Erythroblast (primary cell): ENCODE measurements at places on chromosomes 7 and 10.

GRCh38 chr7:29289156-29290021 is 94.8 kb downstream of the CHN2 start:
- no peak for DNase-seq

DNA sequence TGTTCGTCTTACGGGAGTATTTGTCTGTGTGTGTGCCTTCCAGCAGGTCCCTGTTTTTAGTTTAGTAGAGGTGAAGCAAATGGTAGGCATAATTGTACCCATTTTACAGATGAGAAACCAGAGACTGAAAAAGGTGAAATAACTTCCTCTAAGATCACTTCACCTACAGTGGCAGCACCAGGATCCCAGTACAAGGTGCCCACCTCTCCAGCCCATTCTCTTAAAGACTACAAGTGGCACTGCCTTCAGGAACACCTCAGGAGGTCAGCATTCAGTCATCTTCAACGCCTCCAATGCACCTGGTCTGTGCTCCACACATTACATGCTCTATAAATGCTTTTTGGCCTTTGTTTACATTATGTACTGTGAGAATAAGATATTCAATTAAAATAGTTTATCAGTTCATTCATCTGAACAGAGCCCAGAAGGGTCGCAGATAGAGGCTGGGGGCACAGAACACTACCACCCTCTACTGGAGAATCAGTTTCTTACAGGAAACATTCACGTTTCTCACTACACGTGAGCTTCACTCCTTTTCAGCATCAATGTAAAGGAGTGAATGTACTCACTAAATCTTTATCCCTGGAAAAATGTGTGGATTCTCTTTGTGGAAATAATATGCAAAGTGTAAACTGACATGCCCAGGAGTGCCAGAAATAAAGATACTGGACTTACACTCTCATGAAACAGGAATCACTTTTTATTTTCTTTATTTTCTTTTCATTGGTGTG is 45.5 kb upstream of the ABLIM1 start:
- DNase-seq: peak; percentile 5

GRCh38 chr7:157418204-157419034 is 81.6 kb downstream of the DNAJB6 start:
- DNase-seq: no peak

- DNase-seq: no peak
Observed at GRCh38 chr7:85974176-85974575, 669.5 kb upstream of the GRM3 start.

DNA sequence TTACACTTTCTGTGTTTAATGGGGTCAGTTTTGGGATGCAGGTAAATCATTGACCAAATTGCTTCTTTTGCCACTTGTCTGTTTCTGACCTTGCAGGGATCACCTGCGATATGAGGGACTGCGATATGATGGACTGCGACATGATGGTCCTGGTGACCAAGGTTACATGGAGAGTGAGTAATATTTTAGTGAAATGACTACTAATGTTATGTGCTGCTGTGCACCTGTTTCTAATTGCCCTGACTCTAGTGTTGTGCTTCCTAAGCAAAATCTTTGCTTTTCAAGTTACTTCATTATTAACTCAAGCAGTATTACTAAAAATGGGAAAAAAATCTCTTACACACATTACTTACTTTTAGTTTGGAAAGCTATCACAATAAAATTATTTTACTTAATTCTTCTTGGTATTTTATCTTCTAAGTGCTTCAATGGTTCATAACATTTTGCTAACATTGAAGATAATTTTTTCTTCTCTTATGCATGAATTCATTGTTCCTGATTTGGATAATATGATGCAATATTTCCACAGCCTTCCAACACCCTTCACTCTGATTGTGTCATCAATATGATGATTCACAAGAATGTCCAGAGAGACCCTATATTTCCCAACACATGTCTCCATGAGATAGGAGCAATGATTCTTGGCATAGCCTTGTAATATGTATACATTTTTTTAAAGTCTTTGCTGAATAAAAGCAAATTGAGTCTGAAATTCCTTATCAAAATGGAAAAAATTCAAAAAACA is 306.2 kb upstream of the AKR1E2 start:
- DNase-seq: no peak

DNA sequence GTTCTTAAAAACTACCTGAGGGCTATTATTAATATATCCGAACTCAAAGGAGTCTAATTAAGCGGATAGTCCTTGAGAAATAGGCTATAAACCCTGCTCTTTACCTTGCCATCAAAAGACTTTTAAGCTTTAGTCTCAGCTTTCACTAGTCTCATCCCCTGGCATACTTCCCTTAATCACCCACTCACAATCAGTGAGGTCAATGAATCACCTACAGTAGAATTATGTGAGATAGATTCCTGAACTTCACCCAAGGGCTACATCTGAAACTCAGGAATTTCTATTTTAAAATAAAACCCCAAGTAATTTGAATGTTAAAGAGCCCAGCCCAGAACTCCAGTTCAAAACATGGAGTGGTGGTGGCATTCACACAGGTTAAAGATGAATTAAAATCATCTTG is 108.7 kb downstream of the ETV1 start:
- no peak for DNase-seq

DNA sequence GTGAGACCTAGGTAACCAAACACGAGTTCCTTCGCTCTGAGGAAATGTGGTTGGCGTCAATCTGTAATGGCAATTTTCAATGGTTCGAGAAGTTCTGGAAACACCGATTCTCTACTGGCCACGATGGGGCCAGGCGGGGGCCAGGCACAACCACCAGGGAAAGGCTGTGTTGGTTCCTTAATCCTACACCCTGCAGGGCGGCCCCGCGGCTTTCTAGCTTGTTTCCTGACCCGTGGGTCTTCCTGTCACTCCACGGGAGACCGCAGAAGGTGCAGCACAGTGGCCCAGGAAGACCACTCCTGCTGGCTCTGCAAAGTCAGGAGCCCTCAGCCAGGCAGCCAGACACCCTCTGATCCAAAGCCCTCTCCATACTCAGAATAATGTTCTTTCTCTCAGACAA is 113.4 kb downstream of the FGFR2 start:
- no peak for DNase-seq

- peak; percentile 17 for DNase-seq
Observed at GRCh38 chr10:11145495-11145855, 127.8 kb downstream of the CELF2 start.

DNA sequence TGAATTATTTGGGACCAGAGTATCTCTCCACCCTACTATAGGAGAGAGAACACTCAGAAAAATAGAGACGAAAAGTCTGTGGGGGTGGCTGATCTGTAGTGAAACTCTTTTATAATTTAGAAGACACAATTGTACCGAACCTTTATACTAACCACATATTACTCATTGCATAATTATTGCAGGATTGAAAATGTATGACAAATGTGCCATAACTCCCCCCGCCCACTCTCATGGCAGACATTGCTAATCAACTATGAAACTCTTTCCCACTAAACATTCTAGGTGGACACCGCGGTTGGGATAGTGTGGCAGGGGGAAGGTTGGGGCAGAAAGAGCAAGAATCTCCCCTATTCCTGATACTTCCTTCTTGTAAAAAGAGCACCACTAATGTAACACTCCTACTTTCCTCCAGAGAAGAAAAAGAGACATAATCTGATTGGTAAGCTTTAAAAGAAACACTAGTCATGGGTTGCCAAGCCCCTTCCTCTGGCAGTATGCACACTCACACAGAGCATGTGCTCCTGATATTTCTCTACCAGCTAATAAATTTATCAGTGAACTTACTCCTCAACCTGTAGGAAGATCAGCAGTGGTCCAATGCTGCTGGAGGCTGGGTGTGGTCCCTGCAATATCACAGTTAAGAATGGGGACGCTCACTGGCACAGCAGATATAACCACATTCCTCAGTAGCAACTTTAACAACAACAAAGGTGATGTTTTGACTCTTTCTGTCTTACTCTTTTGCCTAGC is 18.7 kb upstream of the ARID5B start:
- peak; percentile 58 for DNase-seq

DNA sequence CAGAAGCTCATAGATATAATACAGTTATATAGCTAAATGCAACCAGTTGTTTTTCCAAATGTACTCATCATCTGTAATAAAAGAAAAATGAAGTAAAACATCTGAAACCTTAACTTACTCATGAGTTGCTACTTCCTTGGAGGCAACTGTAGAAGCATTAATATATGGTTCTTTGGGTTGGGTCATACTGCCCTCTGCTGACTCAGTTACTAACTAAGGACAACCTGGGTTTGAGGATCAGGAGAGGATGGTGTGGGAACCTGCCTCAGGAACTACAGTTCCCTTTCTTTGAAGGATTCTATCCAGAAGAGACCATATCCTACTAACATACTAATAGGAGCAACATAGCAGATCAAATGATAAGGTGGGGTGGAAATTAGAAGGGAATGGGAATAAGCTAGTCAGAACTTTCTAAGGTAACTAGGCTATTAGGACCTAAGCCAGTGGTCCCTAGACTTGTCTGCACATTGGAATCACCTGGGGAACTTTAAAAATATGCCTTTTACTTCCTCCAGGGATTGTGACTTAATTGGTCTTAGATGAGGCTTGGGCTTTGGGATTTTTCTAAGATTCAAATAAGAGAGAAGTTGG is 20.7 kb downstream of the COX15 start:
- DNase-seq: peak; percentile 89

DNA sequence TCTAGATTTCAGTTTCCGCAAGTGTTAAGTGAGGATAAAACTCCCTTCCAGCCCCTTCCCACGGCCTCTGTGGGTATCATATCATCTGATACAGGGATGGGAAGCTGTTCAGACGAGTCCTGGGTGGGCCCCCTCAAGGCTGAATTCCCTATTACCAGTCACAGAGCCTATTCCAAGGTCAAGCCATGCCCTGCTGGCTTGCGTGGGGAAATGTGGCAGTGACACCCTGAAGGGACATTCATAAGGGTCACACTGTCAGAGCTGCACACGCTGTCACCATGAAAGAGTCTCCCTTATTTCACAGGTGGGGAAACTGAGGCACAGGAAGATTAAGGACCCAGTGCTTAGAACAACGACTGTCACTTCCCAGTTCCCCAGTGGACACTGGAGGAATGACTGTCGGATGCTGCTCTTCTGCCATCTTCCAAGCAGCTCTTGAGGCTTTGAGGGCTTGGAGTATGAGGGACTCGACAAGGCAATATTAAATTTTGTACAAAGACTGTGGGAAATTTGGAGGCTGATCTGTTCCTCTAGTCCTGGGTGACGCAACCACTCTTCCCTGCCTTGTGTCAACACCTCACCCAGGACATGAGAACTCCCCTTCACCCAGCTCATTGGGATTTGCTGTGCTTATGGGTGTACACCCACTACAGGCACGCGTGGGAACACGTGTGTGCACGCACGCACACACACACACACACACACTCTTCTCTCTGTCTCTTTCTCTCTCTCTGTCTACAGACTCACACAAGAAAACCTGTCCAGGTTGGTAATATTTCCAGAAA is 386.0 kb downstream of the RPS24 start:
- DNase-seq: no peak

DNA sequence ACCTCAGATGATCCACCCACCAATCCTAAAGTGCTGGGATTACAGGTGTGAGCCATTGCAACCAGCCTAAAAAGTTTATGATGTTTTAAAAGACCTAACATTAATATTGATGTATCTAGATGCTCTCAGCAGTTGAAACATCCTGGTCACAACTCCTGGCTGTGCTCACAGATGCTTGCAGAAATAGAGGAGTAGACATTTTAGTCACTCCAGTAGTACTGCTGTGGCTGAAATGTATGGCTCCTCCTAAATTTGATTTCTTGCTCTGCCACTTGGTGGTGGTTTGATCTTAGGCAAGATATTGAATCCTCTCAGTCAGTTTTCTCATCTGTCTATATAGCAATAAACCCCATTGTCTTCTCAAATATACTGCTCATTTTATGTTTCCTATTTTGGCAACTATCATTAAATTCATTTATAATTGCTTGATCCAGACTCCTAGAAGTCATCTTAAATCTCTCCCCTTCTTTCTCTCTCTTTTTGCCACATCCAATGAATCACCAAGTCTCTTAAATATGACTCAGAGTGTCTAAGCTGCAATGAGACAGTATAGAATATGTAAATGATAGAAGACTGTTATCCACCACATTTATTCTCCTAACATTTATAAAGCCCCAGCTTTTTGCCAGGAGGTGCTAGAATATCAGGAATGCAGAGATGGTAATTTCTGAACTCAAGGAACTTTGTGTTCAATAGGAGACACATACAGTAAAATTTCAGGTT is 78.1 kb upstream of the NRBF2 start:
- no peak for DNase-seq

GRCh38 chr7:17548014-17548653 is 249.7 kb downstream of the AHR start:
- no peak for DNase-seq

DNA sequence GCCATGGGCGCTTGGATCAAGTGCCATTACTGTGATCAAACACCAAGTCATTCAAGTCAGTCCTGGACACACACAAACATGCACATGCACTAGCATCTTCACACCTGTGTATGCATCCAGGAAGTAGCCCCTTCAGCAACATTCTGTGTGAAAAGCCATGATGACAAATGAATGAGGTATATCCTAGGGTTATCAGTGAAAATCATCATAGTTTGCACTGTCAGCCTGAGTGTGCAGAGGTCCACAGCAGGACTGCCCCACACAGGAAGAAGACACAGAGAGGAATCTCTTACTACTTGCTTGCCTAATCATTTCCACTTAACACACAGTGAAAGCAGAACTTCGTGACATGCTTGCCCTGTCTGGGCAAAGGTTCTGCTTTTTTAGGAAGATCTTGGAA is 184.0 kb upstream of the ADO start:
- DNase-seq: no peak

GRCh38 chr7:26279405-26279804 is 12.3 kb upstream of the SNX10 start:
- DNase-seq: peak; percentile 20

GRCh38 chr7:83588602-83589240 is 60.2 kb downstream of the SEMA3E start:
- no peak for DNase-seq

- DNase-seq: no peak
Observed at GRCh38 chr10:129531969-129532660, 65.1 kb downstream of the MGMT start.

GRCh38 chr10:51170518-51171245 is 96.4 kb downstream of the PRKG1 start:
- no peak for DNase-seq

- no peak for DNase-seq
Observed at GRCh38 chr7:79050603-79051002, 402.9 kb downstream of the MAGI2 start.

- DNase-seq: no peak
Observed at GRCh38 chr7:17056491-17057142, 174.8 kb upstream of the AGR3 start.

DNA sequence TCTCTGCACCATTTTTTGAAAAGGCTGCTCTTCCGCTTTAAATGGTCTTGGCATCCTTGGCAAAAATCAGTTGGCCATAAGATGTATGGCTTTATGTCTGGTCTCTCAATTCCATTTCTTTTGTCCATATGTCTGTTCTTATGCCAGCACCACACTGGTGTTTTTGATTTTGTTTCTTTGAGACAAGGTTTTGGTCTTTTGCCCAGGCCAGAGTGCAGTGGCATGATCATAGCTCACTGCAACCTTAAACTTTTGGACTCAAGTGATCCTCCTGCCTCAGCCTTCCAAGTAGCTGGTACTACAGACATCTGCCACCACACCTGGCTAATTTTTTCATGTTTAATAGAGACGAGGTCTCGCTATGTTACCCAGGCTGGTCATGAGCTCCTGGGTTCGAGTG is 48.5 kb downstream of the ANLN start:
- DNase-seq: no peak

- no peak for DNase-seq
Observed at GRCh38 chr7:155807789-155808548, 4.3 kb downstream of the SHH start.
